Liver (tissue), 10 donors: ENCODE measurements at places on chromosomes 7 and 10.

GRCh38 chr7:95601316-95601715 lies 5.0 kb upstream of the PDK4 start:
- DNase-seq, result no peak
- no peaks in the 10 kb centered on the region for H3K36me3 ChIP-seq
- H3K4me1 ChIP-seq, result peaks cover 5% of the 10 kb centered on the region
- no peak overlapping the region for H3K4me3 ChIP-seq
- no peaks in the 10 kb centered on the region for H3K27me3 ChIP-seq

GRCh38 chr10:33680036-33680435 lies 345.6 kb upstream of the NRP1 start:
- no peak for DNase-seq
- no peaks in the 10 kb centered on the region for H3K27me3 ChIP-seq
- no peaks in the 10 kb centered on the region for H3K36me3 ChIP-seq
- no peak overlapping the region for H3K27ac ChIP-seq
- no peaks in the 10 kb centered on the region for H3K4me1 ChIP-seq

DNA sequence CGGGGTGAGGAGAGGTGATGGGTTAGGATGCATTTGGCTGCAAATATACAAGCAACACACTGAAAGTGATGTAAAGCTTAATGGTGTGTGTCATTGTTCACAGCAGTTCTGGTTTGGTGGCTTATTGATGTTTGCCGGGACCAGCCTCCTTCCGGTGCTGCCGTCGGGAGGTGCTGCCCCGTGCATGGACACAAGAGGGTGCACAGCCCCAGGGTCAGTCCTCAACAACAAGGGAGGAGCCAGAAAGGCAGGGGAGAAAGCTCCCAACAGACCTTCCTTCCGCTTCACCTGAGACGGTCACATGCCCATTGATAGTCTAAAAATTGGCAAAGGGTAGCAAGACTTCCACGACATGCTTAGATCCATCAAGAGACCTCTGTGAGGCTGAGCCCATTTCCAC lies 9.5 kb downstream of the RNF32 start:
- no peak overlapping the region for H3K4me3 ChIP-seq
- no peaks in the 10 kb centered on the region for H3K27me3 ChIP-seq
- no peak for DNase-seq
- H3K27ac ChIP-seq, result no peak overlapping the region

DNA sequence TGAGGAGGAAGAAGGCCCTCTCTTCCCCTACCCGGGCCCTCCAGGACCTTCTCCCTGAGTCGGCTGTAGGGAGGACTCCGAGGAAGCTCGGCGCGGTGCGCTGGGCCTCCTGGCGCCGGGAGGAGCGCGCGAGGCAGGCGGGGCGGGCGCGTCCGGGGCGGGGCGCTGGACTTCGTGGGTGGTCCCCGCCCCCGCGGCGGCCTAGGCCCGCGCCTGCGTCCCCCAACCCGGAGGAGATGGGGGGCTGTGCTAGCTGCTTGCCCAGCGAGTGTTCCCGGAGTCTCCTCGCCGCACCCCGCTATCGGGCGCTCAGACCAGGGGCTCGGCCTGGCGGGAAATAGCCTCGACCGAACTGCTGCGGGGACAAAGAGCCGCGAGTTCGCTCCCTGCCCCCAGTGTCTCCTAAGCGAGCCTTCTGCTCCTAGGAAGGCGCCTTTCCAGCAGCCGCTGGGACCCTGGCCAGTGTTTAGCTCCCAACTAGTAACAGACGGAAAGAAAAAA lies 19.2 kb upstream of the SMO start:
- peak; percentile 63 for DNase-seq
- H3K27ac ChIP-seq, result no peak overlapping the region
- H3K4me1 ChIP-seq, result peaks cover 3% of the 10 kb centered on the region
- H3K27me3 ChIP-seq, result no peaks in the 10 kb centered on the region
- no peaks in the 10 kb centered on the region for H3K36me3 ChIP-seq
- H3K4me3 ChIP-seq, result peak overlapping the region; percentile 3
